T-helper 17 cell (primary cell): ENCODE measurements at places on chromosomes 6 and 20. TPM values are rescaled to one million over a fixed set of nuclear protein-coding genes. Genes with fewer than 3 reads are reported as not detected.

DNA sequence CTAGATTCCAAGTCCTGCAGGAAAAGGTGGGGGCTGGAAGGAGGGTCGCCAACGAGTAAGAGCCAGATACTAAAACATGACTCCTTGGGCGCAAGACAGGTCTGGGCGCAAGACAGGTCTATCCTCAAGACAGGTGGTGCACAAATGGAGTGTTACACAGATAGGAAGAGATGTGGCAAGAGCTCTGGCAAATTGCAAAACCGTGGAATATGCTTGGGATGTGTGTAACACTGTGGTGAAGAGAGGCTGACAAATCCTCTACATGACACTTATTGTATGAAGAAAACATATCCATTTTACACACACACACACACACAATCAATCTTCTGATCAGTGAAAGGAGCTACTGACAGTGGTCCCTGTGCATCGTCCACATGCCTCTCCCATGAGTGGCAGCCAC is 77.6 kb downstream of the TBC1D7 start:
- no peak overlapping the region for H3K4me3 ChIP-seq
- DNase-seq = no peak
- no peaks in the 10 kb centered on the region for H3K4me1 ChIP-seq
- H3K27ac ChIP-seq = no peak overlapping the region
- H3K27me3 ChIP-seq = peaks cover 24% of the 10 kb centered on the region

DNA sequence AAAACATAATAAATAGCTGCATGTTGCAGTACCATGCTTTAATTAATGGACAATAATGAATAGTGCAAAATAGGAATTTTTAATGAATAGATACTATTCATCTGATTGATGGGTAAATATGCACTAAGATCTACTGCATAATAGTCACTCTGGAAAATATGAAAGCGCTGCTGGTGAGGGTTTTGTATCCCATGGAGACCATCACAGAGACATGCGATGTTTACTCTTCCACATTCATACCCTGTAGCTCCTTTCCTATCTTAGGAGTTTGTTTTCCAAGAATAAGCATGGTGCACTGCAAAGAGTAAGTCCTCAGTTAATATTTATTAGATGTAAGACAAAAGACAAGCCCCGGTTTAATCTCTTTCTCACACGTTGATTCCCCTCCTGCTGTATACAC is 81.4 kb downstream of the NRSN1 start:
- peaks cover 40% of the 10 kb centered on the region for H3K27me3 ChIP-seq
- no peak overlapping the region for H3K27ac ChIP-seq
- H3K36me3 ChIP-seq = no peaks in the 10 kb centered on the region
- no peak for DNase-seq
- peaks cover 5% of the 10 kb centered on the region for H3K4me1 ChIP-seq

- no peaks in the 10 kb centered on the region for H3K36me3 ChIP-seq
- no peak overlapping the region for H3K4me3 ChIP-seq
- no peak overlapping the region for H3K27ac ChIP-seq
- H3K27me3 ChIP-seq = no peaks in the 10 kb centered on the region
- H3K4me1 ChIP-seq = no peaks in the 10 kb centered on the region
These were observed 214.3 kb upstream of the MARCKS start for GRCh38 chr6:113642714-113643406.

- H3K27me3 ChIP-seq = peaks cover 13% of the 10 kb centered on the region
- no peak for DNase-seq
- H3K4me1 ChIP-seq = peaks cover 29% of the 10 kb centered on the region
- H3K4me3 ChIP-seq = peak overlapping the region; percentile 96
- peak overlapping the region; percentile 85 for H3K27ac ChIP-seq
- H3K36me3 ChIP-seq = no peaks in the 10 kb centered on the region
These were observed 753 bp upstream of the PERP start for GRCh38 chr6:138107752-138108592.

GRCh38 chr6:52328303-52328662 is 33.7 kb upstream of the PAQR8 start:
- H3K27ac ChIP-seq = no peak overlapping the region
- H3K27me3 ChIP-seq = no peaks in the 10 kb centered on the region
- no peak for DNase-seq

DNA sequence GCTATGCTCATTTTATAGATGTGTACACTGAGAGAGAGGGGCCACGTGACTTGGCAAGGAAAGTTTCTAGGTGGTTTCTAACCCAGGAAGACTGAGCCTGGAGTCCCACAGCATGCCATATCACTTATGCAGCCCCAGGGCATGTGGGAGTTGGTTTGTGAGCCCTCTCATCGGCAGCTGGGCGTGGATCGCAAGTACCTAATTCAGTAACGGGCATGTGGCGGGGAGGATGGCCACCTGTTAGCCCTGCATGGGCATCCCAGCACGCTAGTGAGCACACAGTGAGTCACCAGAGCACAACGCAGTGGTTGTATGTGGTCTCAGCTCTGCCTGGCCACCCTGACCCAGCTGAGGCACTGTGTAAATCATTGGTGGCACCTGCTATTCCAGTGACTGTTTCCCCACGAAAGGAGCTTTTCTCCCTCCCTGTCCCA is 88.3 kb downstream of the NINL start:
- peaks cover 2% of the 10 kb centered on the region for H3K4me1 ChIP-seq
- no peaks in the 10 kb centered on the region for H3K27me3 ChIP-seq
- no peak overlapping the region for H3K27ac ChIP-seq
- H3K4me3 ChIP-seq = no peak overlapping the region

DNA sequence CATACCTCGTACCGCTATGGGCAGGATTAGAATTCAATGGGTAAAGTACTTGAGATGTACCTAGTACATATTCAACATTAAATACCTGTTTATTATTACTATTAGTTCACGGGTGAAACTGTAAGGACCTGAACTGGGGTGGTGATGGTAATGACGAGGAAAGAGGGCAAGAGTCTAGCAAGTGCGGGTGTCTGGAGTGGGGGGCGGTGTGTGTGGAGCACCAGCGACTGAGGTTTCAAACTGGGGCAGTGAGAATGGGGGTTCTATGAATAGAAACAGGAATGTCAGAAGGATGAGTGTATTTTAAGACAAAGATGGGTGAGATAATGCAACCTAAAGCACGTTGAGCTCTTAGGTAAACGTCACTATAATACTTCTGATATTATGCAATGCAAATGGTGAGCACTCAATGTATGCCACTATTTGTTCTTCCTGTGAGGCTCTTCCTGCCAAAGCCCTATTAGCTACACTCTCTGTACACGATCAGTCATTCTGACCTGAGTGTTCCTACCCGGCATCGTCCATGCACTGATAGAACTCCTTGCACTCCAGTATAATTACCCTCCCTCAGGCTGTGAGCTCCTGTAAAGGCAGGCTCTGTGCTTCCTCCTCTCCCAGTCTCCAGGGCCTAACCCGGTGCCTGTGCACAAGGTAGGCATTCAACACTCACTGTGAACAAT is 55.0 kb downstream of the ALDH5A1 start:
- no peak for DNase-seq
- no peaks in the 10 kb centered on the region for H3K36me3 ChIP-seq
- H3K27ac ChIP-seq = no peak overlapping the region
- H3K4me1 ChIP-seq = no peaks in the 10 kb centered on the region
- peaks cover 50% of the 10 kb centered on the region for H3K27me3 ChIP-seq
- H3K4me3 ChIP-seq = no peak overlapping the region

GRCh38 chr20:5973172-5973571 is 22.7 kb downstream of the MCM8 start:
- H3K27me3 ChIP-seq = no peaks in the 10 kb centered on the region
- DNase-seq = no peak
- H3K4me1 ChIP-seq = no peaks in the 10 kb centered on the region
- H3K27ac ChIP-seq = no peak overlapping the region

DNA sequence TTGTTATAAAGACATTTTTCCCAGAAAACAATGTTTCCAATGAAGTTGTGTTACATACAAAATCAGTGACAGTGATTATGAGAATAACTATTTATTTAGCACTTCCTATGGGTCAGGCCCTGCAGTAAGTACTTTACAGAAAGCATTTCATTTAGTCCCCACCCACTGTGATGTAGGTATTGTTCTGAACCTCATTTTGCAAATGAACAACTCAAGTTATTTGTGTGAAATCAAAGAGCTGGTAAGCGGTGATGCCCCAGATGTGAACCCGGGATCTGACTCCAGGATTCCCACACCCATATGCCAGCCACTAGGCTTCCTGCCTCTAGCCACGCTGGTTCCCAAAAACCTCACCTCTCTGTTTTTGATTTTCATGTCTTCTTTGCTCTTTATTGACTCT is 30.9 kb downstream of the FAXC start:
- H3K27me3 ChIP-seq = peaks cover 80% of the 10 kb centered on the region
- no peak for DNase-seq
- peaks cover 2% of the 10 kb centered on the region for H3K36me3 ChIP-seq
- H3K4me1 ChIP-seq = no peaks in the 10 kb centered on the region

GRCh38 chr6:140957386-140957785 is 1175.3 kb upstream of the GJE1 start:
- H3K27me3 ChIP-seq = no peaks in the 10 kb centered on the region
- H3K4me1 ChIP-seq = peaks cover 2% of the 10 kb centered on the region
- H3K36me3 ChIP-seq = no peaks in the 10 kb centered on the region
- DNase-seq = no peak
- no peak overlapping the region for H3K27ac ChIP-seq

DNA sequence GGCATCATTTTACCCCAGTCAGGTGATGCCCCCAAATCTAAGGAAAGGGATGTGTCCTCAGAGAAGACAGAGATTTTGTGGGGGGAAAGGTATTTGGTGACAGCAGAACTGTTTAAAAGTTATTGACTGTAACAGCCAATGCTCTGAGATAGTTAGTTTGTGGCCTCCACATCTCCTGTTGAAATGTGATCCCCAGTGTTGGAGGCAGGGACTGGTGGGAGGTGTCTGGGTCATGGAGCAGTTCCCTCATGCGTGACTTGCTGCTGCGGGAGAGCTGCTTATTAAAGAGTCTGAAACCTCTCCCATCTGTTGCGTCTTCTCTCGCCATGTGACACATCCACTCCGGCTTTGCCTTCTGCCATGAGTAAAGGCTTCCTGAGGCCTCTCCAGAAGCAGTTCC is 282.8 kb upstream of the FOXQ1 start:
- H3K27me3 ChIP-seq = peaks cover 44% of the 10 kb centered on the region
- no peak for DNase-seq
- no peaks in the 10 kb centered on the region for H3K36me3 ChIP-seq
- H3K4me3 ChIP-seq = no peak overlapping the region
- H3K27ac ChIP-seq = no peak overlapping the region

DNA sequence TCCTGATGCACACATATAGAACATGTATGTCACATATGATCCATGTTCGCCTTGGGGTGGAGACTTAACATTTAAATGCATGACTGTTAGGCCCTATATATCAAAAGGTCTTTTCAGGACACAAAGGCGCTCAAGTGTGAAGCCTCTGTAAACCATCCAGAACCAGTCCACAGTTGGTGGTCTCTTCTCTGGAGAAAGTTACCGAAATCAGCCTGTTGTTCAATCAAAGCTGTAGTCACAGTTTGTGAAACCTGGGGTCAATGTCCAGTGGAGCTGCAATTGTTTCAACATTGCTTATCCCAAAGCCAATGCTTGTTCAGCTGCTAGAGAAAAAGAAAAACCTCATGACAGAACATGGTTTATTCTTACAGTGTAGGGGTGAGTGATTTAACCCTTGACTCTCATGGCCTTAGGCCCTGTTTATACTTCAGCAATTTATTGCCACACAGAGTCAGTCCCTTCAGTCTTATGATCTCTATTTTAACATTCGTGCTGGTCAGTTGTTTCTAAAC is 193.6 kb upstream of the CST7 start:
- no peaks in the 10 kb centered on the region for H3K36me3 ChIP-seq
- no peak for DNase-seq
- H3K4me3 ChIP-seq = no peak overlapping the region
- peaks cover 22% of the 10 kb centered on the region for H3K27me3 ChIP-seq
- no peaks in the 10 kb centered on the region for H3K4me1 ChIP-seq

DNA sequence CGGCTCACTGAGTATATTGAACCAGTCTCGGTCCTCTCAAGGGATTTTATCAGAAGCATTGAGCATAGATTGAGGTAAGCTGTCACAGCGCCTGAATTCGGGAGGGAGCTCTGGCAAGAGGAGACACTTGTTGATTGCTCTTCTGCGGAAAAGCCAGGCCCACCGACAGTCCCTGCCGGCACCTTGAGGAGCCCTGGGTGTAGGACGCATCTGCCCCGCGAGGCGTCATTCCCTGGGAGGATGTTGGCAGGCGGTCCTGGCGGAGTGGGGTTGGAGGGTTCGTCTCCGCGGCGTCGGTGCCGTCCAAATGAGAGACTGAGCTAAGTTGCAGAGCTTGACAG is 843 bp downstream of the FBXO9 start:
- peaks cover 30% of the 10 kb centered on the region for H3K4me1 ChIP-seq
- H3K27ac ChIP-seq = peak overlapping the region; percentile 87

GRCh38 chr6:169961772-169962561 is 210.5 kb downstream of the ERMARD start:
- DNase-seq = no peak
- H3K36me3 ChIP-seq = peaks cover 3% of the 10 kb centered on the region
- peak overlapping the region; percentile 57 for H3K4me3 ChIP-seq
- H3K27ac ChIP-seq = no peak overlapping the region

GRCh38 chr6:70622461-70622860 is 45.2 kb upstream of the SMAP1 start:
- DNase-seq = no peak
- no peak overlapping the region for H3K27ac ChIP-seq
- peaks cover 3% of the 10 kb centered on the region for H3K4me1 ChIP-seq
- no peak overlapping the region for H3K4me3 ChIP-seq
- peaks cover 2% of the 10 kb centered on the region for H3K36me3 ChIP-seq
- H3K27me3 ChIP-seq = peaks cover 5% of the 10 kb centered on the region

GRCh38 chr6:150900049-150900448 is 34.5 kb downstream of the MTHFD1L start:
- peaks cover 3% of the 10 kb centered on the region for H3K36me3 ChIP-seq
- DNase-seq = no peak
- no peak overlapping the region for H3K4me3 ChIP-seq
- peaks cover 13% of the 10 kb centered on the region for H3K4me1 ChIP-seq
- H3K27ac ChIP-seq = no peak overlapping the region

DNA sequence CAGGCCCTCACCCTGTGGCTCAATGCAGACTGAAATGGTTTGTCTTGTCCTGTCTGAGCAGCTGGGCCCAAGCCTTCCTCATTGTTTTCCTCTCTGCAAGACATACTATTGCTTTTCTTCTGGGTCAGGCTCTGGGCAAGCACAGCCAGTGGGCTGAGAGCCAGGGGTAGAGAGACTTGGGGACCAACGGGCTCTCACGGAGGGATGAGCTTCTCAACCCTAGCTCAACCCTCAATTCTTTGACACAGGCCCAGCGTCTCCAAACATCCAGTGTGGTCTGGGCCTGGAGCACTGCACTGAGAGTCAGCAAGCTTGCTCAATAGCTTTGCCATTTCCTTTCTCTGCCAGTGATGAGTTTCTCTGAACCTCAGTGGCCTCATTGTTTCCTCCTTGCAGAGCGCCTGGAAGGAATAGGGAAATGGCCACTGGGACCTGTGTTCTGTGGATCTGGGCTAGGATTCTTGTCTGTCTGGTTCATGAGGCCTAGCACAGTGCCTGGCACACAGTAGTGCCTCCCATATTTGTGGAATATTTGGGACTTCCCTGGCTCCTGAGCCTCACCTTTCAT is 9.3 kb downstream of the ANGPT4 start:
- no peak overlapping the region for H3K27ac ChIP-seq
- H3K36me3 ChIP-seq = peaks cover 2% of the 10 kb centered on the region
- DNase-seq = no peak
- no peak overlapping the region for H3K4me3 ChIP-seq

GRCh38 chr6:121677571-121677970 is 242.1 kb downstream of the GJA1 start:
- H3K36me3 ChIP-seq = no peaks in the 10 kb centered on the region
- no peak overlapping the region for H3K27ac ChIP-seq
- no peak overlapping the region for H3K4me3 ChIP-seq
- no peaks in the 10 kb centered on the region for H3K27me3 ChIP-seq
- no peak for DNase-seq
- no peaks in the 10 kb centered on the region for H3K4me1 ChIP-seq

The OR2H2 gene
- not detected for total RNA-seq

The HSPA1L gene
- total RNA-seq = 3.4 TPM

The CPXM1 gene
- 0.23 TPM for total RNA-seq

The OVOL2 gene
- not detected for total RNA-seq

The FGD2 gene
- total RNA-seq = 12.6 TPM

The MACROD2 gene
- not detected for total RNA-seq
